ENCODE measurements at places on chromosomes 5 and 9. TPM values are rescaled to one million over a fixed set of nuclear protein-coding genes. Genes with fewer than 3 reads are reported as not detected.

GRCh38 chr5:73781107-73781768 lies 155.2 kb downstream of the ARHGEF28 start:
- no peak for DNase-seq

DNA sequence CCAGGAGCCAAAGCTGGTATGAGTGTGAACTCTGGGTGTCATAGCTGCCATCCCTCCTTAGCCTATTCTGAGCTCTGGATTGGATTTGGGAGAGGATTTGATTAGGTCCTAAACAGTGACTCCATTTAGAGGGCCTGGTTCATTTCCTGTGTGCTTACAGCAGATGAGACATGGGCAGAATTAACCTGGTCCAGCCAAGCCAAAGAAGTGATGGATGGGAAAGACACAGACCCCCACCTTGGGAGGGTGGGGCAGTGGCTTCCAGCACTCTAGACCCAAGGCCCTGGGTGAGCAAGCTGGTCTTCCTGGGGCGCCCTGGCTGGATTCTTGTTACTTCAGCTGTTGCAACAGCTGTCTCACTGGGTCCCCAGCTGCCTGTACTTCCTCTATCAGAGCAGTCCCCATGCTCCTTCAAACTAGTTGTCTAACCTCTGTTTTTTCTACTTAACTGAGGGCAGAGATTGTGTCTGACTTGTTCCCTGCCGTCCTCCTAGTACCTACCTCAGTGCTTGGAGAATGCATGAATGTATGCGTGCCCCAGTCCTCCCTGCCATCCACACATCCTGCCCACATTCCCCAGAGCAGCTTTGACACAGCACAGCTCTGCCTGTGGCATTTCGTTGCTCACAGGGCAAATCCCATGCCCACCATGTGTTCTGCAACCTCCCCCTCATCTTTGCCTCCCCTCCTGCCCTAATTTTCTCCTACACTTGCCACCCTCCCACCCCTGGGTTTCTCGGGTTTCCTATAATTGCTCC lies 115.9 kb downstream of the RGS3 start:
- DNase-seq: no peak

DNA sequence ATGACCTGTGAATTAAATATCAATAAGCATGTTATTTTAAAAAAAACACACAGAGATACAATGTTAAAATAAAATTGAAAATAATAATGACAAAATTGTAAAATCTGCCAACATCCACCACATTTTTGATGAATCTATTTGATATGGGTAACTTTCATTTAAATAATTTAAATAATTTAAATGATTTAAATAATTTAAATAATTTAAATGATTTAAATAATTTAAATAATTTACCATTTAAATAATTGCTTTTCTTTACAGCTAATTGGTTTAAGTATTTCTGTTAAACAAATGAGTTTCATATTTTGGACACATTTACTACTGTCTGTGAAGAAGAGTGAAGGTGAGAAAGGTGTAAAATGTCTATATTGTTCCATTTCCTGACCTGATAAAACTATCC lies 22.1 kb upstream of the GABRA6 start:
- no peak for DNase-seq

DNA sequence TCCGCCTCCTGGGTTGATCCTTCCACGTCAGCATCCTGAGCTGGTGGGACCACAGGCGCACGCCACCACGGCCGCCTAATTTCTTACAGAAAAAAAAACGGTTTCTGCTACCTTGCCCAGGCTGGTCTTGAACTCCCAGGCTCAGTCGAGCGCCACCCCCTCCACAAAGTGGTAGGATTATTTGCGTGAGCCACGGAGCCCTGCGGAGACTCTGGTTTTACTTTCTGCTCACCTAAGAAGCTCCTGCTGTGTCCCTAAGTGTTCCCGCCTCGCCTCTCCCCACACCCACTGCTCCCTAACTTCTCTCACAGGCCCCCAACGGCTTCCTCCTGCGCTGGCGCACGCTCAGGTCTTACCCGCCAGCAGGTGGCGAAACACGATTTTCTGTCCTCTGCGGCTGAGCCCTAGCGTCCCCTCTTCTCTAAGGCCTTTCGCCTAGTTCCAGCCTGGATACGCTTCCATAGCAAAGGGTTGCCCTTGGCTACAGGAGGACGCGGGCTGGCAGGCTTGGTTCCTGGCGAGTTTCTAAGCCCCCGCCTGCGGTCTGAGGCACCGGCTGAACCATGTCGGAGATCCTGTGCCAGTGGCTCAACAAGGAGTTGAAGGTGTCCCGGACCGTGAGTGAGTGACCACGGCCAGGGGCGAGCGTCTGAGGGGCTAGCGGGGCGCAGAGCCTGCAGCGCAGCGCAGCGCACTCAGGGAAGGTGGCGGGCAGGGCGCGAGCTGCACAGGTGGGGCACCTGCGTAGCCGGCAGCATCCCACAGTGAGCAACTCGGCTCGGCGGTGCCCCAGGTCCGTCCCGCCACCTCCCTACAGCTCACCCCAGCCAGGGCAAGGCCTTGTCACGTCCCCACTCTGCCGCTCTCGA lies at the start of gene SPEF2:
SPEF2 (plus strand) TSS at position 429 of the 869 bp plus-strand sequence; CDS start at position 564, 135 bp downstream.
- peak; percentile 95 for DNase-seq

DNA sequence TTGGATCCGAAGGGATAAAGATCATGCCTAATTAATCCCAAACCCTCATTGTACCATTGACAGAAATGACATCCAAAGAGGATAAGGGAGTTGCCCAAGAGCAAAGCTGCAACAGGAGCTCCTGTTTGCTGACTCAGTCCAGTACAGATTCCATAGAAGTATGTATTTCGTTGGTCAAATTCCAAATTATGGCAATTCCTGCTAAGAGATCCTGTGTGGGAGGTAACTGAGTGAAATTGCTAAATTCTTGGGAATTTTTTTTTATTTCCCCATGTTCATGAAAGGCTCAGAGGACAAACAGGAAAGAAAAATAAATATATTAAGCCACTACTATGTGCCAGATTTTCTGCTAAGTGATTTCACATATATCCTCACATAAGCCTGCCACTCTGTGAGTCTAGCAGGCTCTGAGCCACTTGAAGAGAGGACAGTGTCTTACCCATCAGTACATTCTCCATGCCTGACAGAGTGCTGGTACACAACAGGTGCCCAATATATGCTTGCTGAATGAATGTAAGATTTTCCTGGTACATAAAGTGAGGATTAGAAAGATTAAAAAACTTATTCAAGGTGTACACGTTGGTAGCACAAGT lies 132.7 kb downstream of the GLIS3 start:
- no peak for DNase-seq

- DNase-seq: no peak
Observed at GRCh38 chr5:86896916-86897315, 279.2 kb downstream of the COX7C start.

- DNase-seq: no peak
Observed at GRCh38 chr9:80892703-80893102, 796.6 kb downstream of the TLE1 start.

- DNase-seq: no peak
Observed at GRCh38 chr9:77864211-77864889, 167.3 kb downstream of the GNAQ start.

DNA sequence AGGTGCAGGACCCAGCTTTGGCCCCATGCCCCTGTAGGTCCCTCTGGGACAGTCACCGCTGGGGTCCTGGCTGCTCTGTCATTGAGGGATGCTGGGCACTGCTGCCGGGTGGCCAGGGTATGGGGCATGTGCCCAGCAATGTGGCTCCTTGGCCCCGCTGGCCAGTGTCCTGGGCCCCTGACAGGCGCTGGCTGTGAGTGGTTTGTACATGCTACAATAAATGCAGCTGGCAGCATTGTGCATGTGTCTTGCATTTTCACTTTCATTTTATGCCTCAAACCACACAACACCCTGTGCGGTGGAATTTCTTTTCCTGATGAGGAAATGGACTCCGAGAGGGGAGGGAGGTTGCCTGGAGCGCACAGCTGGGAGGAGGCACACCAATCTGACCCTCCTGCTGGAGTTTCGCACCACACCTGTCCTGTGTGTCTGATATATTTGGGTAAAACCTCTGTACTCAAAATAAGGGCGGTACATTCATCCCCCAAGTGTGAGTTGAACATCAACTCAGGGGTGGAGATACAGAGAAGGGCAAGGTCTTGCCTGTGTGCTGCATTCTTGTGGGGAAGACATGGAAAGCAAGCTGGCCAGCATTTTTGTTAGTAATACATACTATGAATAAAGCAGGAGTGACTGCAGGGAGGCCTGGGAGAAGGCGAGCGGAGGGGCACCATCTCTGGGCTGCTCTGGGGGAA lies 11.7 kb downstream of the TSPAN17 start:
- no peak for DNase-seq

DNA sequence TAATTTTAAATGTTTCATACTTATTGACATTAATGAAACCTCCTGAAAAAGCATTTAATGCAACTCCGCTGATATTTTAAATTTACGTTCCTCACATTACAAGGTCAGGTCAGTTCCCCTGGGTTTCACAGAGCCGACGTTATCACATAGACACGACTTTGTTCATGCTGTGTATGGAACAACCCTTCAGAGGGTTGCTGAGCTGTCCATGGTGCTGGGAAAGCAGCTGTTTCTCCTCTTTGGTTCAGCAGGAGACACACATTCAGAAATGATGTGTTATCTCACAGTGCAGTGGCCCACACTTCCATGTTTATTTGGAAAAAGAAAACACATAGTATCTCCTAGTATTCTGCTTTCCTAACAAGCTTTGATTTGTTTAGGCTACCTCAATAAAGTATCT lies 53.5 kb downstream of the PPP2R2B start:
- DNase-seq: no peak

DNA sequence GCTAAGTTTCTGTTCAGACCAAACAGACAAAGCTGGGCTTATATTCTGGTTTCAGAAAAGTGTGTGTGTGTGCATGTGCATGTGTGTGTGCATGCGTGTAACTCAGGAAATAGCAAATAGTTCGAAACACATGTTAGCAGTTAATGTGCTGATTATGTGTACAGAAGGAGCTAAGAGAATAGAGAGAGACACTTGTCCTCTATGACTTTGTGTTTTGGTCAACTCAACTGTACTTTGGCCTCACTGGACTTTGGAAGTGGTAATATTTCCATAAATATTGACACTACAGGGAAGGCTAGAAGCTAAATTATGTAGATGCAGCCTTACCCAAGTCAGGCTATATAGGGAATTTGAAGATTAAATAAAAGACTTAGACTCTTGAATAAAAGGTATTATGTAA lies 155.5 kb downstream of the RAB3C start:
- no peak for DNase-seq

GRCh38 chr5:135009736-135010501 lies 24.1 kb downstream of the PITX1 start:
- DNase-seq: peak; percentile 49

DNA sequence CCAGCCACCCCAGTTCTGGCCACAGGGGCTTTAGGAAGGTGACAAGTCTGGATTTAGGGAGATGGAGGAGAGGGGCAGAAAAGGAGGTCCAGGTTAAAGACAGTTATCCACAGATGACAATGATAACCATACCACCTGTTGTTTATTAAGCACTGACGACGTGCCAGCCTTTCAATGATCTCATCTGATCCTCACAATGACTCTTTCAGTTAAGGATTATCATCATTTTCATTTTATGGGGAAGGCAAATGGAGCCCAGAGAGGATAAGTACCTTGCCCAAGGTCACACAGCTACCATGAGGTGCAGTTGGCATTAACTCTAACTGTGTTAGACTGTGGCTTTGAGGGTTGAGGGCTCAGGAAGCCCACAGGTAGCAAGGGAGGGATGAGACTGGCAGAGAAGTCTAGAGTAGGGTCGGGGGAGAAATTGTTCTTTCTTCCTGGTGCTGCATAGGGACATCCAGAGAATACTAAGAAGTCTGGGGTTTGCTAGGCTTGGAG lies 21.5 kb upstream of the JADE2 start:
- no peak for DNase-seq

DNA sequence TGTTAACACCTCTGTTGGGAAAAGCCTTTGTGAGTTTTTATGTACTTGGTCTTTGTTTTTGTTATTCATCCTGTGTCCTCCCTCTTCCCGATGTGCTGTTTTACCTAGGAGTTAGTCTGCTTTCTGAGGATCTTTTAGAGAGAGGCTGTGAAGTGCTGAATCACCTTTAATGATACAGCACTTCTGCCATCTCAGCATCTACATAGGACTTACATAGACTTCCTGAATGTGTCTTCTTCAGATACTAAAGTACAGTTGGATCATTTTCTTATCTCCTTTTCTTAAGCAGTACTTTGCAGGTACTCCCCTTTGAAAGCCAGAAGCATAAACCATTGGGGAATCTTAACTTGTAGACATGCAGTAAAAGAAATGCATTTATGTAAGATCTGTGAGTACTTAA lies 31.5 kb downstream of the OTULIN start:
- DNase-seq: no peak

- DNase-seq: no peak
Observed at GRCh38 chr9:70409280-70409679, 5.2 kb downstream of the KLF9 start.

DNA sequence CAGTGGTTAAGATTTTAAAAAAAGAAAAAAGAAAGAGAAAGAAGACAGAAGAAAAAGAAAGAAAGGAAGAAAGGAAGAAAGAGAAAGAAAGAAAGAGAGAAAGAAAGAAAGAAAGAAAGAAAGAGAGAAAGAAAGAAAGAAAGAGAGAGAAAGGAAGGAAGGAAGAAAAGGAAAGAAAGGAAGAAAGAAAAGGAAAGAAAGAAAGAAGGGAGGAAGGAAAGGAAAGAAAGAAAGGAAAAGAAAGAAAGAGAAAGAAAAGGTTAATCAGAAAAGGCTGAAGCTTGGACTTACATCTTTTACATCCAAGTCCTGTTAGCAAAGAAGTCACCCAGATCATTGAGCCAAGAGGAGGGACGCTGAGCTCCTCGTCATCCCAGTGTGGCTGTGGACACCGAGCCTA lies 70.0 kb downstream of the IRX2 start:
- DNase-seq: no peak

- DNase-seq: no peak
Observed at GRCh38 chr9:621201-621855, 220.2 kb upstream of the DMRT1 start.

GRCh38 chr9:32707326-32707725 lies 71.9 kb upstream of the TAF1L start:
- DNase-seq: no peak

- DNase-seq: no peak
Observed at GRCh38 chr9:123990427-123990826, 21.1 kb upstream of the LHX2 start.

DNA sequence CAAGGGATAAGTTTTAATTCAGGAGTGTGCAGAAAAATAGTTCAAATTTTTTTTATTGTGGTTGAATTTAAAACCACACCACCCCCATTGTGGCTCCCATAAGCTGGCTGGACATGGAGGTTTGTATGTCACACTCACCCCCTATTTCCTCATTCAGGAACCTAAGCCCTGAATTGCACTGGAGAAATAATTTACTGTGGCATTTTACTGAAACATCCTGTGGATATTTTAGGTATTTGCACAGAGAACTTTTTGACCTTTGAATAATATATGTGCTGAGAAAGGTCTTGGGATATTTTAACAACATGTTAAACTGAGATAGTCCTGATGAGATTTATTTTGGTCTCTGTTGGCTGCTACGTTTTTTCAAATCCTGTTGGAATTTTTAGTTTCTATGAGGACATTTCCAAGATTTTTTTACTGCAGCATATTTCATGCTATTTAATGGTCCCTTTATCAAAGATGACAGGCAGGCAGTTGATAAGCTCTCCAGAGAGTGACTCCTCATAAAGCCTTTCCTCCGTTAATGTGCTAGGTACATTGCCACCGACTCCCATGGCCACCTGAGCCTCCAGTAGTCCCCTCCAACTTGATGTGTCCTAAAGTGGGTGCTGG lies 51.2 kb upstream of the PALM2AKAP2 start:
- DNase-seq: no peak

The SLC46A2 gene
- total RNA-seq: 0.19 TPM

The TIGD6 gene
- total RNA-seq: 4.7 TPM

The PCDHB15 gene
- 3.8 TPM for total RNA-seq

The NTNG2 gene
- 5.0 TPM for total RNA-seq

The TTC1 gene
- 42.2 TPM for total RNA-seq

The SLC34A3 gene
- not detected for total RNA-seq

The ZDHHC11 gene
- 8.9 TPM for total RNA-seq

The OR13D1 gene
- not detected for total RNA-seq

The PCDHB12 gene
- total RNA-seq: 3.6 TPM

All from posterior vena cava (tissue), 2 donors.